Kidney (tissue), 22 donors: ENCODE measurements at places on chromosomes 2 and 18. TPM values are rescaled to one million over a fixed set of nuclear protein-coding genes. Genes with fewer than 3 reads are reported as not detected.

Gene SLC4A5
- 1.1 TPM for polyA plus RNA-seq

GRCh38 chr18:56096861-56097260 is 508.9 kb upstream of the TCF4 start:
- no peak overlapping the region for H3K27ac ChIP-seq
- no peaks in the 10 kb centered on the region for H3K36me3 ChIP-seq
- no peak for DNase-seq

Gene SLC23A3
- 10.9 TPM for polyA plus RNA-seq

Gene METTL8
- polyA plus RNA-seq = 10.8 TPM
